ENCODE measurements at places on chromosomes 1 and 21.

GRCh38 chr1:181987334-181987895 lies 74.1 kb downstream of the ZNF648 start:
- no peak for DNase-seq

- DNase-seq = no peak
Observed at GRCh38 chr1:174971902-174972301, 27.8 kb upstream of the CACYBP start.

- DNase-seq = no peak
Observed at GRCh38 chr1:17935230-17935629, 172.4 kb upstream of the IGSF21 start.

DNA sequence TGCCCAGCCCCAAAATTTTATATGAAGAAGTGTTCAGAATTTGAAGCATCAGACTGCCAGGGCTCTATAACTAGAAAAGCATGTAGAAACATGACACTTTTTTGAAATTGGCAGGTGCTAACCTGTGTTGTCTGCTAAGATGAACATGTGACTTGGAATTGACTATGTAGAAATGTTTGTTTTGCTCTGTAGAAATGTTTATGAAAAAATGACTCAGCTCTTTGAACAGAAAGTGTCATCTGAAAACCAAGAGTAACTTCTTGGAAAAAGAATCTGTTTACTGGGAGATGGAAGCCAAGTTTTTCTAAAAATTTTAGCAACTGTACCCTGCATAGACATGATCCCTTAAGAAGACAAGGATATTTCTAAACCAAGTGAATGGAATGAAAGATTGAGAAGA lies 59.2 kb downstream of the LHX9 start:
- DNase-seq = no peak

DNA sequence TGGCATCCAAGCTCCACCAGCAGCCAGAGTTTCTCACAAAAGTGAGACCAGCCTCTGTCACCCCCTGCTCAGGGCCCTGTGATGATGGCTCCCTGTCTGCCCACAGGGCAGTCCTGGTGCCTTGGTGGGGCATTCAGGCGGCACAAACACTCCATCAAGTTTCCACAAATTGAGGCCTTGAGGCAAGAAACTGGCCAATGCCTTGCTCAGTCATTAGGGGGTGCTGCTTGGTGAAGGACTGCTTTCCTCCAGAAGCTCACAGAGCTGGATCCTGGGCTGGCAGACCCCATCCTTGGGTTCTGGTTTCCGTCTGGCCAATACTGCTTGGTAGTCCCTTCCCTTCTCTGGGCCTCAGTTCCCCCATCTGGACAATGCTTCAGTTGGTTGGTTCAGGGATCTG lies 12.5 kb upstream of the AHDC1 start:
- DNase-seq = no peak

- DNase-seq = no peak
Observed at GRCh38 chr1:30273021-30273325, 450.4 kb downstream of the MATN1 start.

Data from SW 1271 (cell line).